Hepatic stellate cell (primary cell): ENCODE measurements at places on chromosomes 7 and 10.
A peak's percentile ranks its signal among the peaks of the same experiment; 100 is the strongest.

- DNase-seq, result peak; percentile 52
These were observed 152.7 kb upstream of the NRP1 start for GRCh38 chr10:33487014-33487776.

GRCh38 chr10:100814751-100815474 lies 69.5 kb downstream of the PAX2 start:
- DNase-seq, result no peak

DNA sequence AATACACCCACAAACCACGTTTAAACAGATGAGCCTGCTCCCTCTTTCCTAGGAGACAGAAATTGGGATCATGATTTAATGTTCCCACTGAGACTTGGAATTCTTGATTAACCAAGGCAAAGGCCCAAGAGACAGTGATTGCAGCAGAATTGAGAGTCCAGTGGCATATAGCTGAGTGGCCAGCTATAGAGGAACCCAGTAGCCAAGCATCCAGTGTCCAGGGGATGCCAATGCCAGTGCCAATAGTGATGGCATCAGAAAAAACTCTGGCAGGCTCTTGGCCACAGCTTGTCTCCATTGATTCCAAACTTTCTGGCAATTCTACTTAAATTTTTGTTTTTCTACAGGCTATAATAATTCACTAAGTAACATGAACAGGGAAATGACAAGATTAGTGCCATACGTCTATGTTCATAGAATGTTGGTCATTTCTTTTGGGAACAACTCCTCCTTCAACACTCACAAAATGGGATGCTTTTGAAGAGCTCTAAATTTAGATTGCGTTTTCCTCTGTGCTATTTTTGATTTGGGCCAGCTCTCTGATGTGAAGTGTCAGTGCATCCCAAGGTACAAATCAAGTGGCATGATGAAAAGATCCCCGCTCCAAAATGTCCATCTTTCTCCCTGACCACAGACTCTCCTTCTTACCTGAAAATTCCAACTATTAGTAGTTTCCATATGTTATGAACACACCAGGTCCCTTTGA lies 83.1 kb upstream of the A1CF start:
- DNase-seq, result no peak

DNA sequence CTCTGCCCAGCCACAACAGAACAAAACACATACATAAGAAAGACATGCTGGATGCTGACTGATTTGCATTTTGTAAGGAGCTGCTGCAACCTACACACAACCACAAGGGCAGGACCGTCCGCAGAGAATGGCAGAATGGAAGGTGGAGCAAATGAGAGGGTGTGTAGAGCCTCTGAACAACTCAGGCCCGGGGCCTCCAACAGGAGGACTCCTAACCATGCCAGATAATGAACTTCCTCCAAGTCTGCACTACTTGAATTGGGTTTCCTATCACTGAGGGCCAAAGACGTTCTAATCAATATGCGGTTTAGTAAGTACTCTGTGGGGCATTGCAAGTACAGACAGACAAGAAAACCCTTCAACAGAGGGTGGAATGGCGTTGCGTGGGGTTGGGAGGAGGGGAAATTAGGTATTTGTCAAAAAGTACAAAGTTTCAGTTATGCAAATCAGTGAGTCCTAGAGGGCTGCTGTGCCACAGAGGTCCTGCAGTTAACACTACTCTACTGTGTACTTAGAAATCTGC lies 14.6 kb downstream of the VOPP1 start:
- no peak for DNase-seq

- peak; percentile 9 for DNase-seq
These were observed 488.9 kb downstream of the SH2D4B start for GRCh38 chr10:81026591-81026990.

DNA sequence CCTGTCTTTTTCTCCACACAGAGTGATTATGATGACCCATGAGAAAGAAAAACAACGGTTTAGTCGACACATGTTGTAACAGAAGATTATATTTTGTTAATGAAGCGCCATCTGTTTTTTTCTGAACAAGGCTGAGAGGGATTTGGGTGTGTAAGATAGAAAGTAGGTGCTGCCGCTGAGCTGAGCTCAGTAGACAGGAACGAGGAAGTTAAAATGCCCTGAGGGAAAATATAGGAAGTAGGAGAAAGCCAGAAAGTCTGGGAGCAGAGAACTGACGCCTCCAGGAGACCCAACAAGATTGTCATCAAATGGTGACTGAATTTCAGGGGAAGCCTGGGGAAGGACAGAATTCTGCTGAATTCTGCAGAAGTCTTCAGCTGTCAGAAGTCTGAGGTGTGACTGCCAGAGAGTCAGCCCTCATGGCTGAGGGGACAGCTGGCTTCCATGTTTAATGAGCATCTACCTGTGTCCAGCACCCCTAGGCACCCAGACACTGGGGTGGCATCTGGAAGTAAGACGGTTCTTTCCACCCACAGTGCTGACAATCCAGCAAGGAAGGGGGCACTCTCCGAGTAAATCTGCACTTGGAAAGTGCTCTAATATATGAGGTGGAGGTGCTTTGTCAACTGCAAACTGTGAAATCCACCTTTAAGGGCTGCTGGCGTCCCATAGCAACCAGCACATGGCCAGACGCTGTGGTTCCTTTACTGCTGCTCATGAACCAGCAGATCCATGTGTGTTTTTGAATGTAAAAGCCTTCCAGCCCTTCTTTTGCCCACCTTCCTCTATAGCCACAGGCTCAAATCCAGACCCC lies 12.5 kb upstream of the TSPAN15 start:
- no peak for DNase-seq
